ENCODE measurements at places on chromosomes 13 and 19. TPM values are rescaled to one million over a fixed set of nuclear protein-coding genes. Genes with fewer than 3 reads are reported as not detected.
A peak's percentile ranks its signal among the peaks of the same experiment; 100 is the strongest.

- no peak for DNase-seq
Observed at GRCh38 chr13:111902726-111903125, 164.2 kb upstream of the SOX1 start.

DNA sequence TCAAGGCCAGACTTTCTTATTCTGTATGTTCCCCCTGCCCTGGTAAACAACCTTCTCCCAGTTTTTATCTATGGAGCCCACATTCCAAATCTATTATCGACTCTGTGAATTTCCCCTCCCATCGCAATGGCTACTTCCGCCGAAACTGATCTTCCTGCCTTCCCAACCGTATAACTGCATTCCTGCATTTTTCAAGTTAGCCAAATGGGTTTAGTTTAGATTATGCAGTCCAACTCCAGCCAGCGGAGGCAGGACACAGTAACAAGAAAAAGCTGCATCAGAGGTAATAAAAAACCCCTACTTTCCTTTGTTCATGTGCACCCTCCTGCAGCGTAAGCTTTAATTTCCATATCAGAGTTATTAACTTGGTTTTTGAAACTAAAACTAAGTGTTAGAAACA lies 112.2 kb upstream of the ZNF91 start:
- DNase-seq: no peak

CYP4F2 gene
- not detected for total RNA-seq

DNA sequence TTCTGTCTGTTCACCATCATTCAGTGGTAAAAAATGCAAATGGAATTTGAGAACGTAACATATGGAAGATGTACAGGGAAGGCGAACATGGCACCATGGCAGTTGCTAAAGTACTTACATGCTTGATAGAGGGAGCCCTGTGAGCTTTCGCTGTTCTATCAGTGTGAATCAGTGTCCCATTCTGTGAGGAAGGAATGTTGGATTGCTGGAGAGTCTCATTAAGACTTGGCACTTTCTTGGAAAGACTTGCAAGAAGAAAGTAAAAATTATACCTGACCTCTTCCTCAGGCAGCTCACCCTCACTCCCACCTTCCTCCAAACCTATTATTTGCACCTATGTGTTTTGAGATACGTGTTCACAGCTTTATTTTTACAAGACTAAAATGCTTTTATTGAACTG lies 43.5 kb downstream of the FREM2 start:
- no peak for DNase-seq

IL12RB1 gene
- total RNA-seq: not detected

DNA sequence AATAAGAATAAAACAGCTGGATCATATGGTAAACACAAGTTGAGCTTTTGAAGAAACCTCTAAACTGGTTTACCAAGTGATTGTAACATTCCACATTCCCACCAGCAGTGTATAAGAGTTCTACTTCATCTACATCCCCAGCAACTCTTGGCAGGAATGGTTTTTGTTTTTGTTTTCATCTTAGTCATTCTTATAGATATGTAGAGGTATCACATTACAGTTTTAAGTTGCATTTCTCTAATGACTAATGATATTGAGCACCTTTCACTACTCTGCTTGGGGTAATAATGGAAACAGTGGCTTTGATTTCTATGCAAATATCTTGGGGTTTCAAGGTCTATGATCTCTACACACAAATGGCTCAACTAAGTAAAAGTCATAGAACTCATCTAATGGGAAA lies 614.5 kb downstream of the TBC1D4 start:
- DNase-seq: no peak

DNA sequence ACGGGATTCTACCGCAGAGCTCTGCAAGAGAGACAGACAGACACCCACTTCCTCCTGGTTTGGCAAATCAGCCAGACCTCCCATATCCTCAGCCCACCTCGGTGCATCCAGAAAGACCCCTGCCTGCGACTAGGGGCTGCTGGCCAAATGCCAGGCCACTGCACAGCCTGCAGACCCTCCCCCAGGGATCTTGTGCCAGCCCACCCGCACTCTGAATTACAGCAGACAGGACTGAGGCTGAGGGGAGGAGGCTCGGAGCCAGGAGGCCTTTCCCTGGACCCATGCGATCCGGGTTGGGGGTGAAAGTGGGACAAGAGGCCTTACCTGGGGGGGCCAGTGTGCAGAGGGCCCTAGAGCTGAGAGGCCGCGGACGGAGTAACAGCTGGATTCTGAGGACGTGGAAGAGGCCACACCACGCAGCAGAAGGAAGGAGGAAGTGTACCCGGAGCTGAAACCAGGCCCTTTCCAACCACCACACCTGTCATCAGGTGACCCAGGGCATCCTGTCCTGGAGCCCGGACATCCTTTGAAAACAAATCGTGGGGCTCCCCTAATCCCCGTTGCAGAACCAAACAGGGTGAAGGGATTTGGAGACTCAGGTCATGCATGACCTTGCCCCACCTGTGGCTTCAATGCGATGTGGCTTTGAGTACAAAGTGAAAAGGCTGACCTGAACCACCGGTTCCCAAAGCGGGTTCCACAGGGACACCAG lies 993 bp downstream of the FUT6 start:
- DNase-seq: no peak

GRCh38 chr13:114219392-114219791 lies 15.3 kb upstream of the CDC16 start:
- peak; percentile 14 for DNase-seq

DNA sequence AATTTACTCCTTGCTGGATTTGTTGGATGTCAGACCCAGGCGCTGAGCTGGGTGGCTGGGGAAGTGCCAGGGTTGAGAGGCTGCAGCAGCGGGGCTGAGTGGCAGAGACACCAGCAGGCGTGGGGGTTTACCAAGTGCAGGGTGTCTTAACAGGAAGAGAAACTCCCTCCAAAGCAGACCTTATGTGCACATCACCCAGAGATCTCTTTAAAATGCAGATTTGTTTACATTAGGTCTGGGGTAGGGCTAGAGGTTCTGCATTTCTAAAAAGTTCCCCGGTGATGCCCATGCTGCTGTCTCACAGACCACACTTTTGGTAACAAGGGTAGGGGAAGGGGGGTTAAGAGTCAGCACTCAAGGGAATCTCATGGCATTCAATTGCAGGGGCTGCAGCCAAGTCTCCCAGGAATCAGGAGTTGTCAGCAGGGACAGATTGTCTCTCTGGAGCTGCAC lies 80.7 kb upstream of the OLFM4 start:
- no peak for DNase-seq

DNA sequence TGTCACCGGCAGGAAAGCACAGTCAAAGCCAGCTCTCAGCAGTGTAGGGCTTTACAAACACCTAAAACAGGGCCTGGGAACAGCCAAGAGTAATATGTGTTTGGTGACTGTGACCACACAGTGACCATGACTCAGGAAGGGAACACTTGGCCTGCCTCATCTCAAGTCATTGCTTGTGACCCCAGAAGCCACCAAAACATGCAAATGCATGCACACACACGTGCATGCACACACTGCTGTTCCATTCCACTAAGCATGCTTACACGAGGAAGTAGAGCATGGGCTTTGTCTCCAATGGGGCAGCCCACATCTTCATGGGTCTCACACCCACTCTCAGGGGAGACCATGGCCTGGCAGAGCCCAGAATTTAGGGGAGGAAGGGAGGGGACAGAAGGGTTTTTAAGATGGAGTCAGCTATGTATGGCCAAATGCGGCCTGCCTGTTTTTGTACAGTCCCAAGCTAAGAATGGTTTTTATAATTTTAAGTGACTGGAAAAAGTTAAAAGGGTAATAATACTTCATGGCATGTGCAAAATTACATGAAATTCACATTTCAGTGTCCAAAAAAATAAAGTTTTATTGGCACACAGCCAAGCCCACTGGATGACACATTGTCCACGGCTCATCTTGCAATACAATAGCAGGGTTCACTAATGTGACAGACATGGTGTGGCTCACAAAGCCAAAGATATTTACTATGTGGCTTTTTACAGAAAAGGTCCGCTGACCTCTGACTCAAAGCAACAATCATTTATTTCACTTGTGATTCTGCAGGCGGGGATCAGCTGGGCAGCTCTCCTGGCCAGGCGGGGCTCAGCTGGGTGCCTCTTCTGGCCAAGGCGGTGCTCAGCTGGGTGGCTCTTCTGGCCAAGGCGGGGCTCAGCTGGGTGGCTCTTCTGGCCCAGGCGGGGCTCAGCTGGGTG lies 17.3 kb downstream of the ZFR2 start:
- peak; percentile 2 for DNase-seq

ZNF546 gene
- 7.1 TPM for total RNA-seq

DNA sequence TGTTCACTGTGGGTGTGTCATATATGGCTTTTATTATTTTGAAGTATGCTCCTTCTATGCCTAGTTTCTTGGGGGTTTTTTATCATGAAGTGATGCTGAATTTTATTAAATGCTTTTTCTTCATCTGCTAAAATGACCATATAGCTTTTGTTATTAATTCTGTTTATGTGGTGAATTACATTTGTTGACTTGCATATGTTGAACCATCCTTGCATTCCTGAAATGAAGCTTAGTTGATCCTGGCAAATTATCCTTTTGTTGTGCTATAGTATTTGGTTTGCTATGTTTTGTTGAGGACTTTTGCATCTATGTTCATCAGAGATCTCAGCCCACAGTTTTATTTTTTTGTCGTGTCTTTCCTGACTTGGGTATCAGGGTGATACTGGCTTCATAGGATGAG lies 12.1 kb downstream of the GPC6 start:
- DNase-seq: no peak

GRCh38 chr13:61592489-61592888 lies 176.8 kb upstream of the PCDH20 start:
- no peak for DNase-seq

- peak; percentile 26 for DNase-seq
Observed at GRCh38 chr13:78241278-78241919, 322.8 kb upstream of the EDNRB start.

GRCh38 chr13:85538957-85539356 lies 260.3 kb downstream of the SLITRK6 start:
- no peak for DNase-seq

ZNF441 gene
- total RNA-seq: 7.3 TPM

GRCh38 chr19:35149463-35149862 lies 5.1 kb upstream of the FXYD5 start:
- DNase-seq: no peak

DNA sequence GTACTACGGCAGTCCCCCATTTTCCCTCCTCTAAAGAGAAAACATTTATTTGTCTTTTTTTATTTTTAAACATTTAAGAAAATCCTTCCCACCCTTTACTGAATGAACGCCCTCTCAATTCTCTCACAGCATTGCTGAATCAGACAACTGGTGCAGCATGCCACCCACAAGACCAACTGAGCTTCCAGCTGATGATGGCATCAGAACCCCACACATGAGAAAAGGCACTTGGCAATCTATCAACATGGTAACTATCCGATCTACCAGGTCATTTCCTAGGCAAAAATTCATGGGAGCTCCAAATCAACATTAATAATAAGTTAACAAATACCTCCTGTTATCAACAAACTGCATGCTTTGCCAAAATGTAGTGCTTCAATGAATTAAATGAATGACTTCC lies 43.1 kb downstream of the LHFPL6 start:
- DNase-seq: no peak

DNA sequence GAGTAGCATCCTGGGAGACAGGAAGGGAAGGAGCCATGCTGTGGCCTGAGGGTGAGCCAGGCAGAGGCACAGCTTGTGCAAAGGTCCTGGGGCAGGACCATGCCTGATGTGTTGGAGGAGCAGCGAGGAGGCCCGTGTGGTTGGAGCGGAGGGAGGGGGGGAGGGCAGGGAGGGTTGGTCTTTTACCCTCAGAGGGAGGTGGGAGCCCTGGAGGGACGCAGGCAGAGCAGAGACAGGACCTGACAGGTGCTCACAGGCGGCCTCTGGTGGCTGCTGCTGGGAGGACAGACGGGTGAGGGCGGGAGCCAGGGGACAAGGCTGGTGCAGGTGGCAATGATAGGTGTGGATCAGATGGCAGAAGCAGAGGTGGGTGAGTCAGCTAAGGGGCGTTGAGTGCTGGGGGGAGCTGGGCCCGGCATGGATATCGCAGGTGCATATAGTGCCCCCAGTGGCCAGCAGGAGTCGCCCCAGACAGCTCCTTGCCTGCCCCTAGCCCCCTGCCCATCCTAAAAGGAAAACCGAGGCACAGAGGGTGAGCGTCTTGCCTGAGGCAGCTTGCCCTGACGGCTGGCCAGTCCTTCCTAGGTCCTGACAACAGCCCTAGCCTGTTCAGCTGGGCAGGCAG lies 9.8 kb upstream of the GNA15 start:
- peak; percentile 24 for DNase-seq

- no peak for DNase-seq
Observed at GRCh38 chr19:36266375-36266961, 51.6 kb downstream of the ZNF146 start.

F7 gene
- under 0.01 TPM for total RNA-seq

MCF2L gene
- total RNA-seq: 8.0 TPM

GRCh38 chr13:19083340-19083739 lies 98.3 kb downstream of the TUBA3C start:
- no peak for DNase-seq

DNA sequence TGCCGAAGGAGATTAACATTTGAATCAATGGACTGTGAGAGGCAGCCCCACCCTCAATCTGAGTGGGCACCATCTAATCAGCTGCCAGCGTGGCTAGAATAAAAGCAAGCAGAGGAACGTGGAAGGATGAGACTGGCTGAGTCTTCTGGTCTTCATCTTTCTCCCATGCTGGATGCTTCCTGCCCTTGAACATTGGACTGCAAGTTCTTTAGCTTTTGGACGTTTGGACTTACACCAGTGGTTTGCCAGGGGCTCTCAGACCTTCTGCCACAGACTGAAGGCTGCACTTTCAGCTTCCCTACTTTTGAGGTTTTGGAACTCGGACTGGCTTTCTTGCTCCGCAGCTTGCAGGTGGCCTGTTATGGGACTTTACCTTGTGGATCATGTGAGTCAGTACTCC lies 14.7 kb downstream of the NHLRC3 start:
- no peak for DNase-seq

DNA sequence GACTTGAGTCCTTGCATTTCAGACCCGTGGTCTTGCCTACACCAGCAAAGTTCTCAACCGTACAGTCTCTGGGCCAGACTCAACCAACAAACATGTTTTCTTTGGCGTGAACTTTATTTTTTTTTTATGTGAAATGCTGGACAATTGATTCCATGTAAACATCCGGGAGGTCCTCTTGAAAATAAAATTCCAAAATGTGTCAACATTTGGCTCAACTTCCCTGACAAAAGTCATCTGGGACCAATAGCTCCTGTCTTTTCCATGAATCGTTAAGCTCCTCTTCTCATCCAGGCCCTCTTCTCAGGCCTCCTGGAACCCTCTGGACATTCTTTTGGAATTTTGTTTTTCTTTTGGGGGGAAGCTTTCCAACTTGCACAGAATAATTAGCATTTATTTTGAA lies 2.7 kb downstream of the ALDH16A1 start:
- DNase-seq: no peak

- no peak for DNase-seq
Observed at GRCh38 chr19:6059988-6060599, 50.2 kb downstream of the RFX2 start.

DNA sequence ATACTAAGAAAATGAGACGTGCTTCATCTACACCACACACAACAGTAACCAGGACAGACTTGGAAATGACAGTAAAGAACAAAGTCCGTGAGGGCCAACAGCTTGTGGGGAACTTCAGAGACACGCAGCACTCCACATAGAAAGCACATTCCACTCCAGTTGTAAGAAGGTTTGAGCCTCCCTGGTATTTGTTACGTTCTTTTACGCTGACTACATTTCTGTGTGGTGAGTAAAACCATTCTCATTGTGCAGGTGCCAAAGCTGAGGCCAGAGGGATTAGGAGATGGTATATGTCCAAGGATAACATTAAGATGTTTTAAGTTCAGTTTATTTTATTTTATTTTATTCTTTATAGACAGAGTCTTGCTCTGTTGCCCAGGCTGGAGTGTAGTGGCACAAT lies 1189.9 kb downstream of the UQCRFS1 start:
- peak; percentile 71 for DNase-seq

PSG3 gene
- not detected for total RNA-seq

GRCh38 chr13:53411463-53411862 lies 382.9 kb downstream of the OLFM4 start:
- DNase-seq: no peak

NLRP5 gene
- not detected for total RNA-seq
